ENCODE measurements at places on chromosomes 16 and 17.

- peak; percentile 91 for DNase-seq
These were observed 607 bp downstream of the THUMPD1 start for GRCh38 chr16:20740901-20741521.

DNA sequence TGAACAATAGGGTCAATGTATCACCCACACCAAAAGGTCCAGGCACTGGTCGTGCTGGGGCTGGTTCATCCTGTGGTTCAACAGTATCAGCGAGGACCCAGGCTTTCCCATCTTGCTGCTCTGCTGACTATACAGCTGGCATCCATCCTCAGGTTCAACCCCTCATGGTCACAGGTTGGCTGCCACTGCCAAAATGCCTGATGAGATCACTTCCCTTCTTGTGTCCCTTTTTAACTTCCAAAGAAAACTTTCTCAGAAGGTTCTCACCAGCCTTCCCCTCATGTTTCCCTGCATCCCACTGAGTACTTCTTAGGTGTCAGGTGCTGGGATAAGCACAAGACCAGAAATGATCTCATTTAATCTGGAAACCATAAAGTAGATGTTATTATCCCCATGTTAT, 25.7 kb downstream of the CLEC16A start:
- DNase-seq, result no peak

GRCh38 chr17:82087961-82088837, 9.8 kb downstream of the FASN start:
- DNase-seq, result no peak

DNA sequence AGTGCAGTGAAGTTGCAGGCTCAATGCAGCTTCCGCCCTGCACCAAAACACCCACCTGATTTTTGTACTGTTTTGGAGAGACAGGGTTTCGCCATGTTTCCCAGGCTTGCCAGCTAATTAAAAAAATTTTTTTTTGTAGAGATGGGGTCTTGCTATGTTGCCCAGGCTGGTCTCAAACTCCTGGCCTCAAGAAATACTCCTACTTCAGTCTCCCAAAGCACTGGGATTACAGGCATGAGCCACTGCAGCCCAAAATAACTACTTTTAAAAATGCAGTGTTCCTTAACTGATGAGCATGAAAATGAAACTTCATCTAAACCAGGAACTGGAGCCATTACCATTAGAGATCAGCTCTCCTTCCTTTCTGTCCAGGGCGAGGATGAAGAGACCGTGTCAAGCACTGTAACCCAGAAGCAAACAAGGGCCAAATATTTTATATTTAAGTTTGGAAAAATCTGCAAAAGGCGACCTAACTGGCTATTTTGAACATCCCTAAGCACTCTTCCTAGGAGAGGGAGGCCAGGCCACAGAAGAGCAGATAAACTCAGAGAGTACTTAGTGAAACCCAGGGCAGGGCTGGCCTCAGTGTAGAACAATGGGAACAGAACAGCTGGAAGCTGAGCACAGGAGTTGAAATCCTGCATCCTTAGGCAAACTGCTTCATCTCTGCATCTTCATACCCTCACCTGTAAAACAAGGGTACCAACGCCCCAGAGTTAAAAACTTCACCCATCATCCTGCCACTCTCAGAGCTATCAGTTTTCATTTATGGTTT, 24.0 kb downstream of the CREBBP start:
- DNase-seq, result no peak

DNA sequence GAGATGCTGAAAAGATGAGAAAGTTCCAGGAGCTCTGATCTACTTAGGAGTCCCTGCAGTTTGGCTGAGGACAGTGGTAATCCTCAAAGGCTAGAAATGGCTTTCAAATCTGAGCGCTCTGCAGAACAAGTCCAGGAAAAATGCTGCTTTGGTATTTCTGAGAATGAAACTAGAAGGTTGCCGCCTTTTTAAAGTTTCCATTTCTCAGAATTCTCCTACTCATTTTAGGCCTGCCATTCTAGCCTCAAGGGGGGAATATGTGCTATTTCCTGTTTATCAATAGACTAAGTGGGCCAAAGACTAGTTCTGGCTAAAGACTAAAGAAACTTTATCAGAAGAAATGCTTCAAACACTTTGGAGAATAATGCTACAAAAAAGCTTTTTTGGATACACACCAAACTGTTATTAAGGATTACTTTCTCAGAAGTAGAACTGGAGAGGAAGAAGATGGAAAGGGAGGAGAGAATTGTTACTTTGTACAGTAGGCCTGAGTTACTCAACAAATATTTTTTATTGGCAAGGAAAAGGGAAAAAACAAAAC, at the start of gene SLFN12L:
Gene SLFN12L, minus strand, starts transcription at position 78 of the 541 bp plus-strand sequence. CDS start 15,314 bp downstream, outside the sequence.
- peak; percentile 36 for DNase-seq

- DNase-seq, result no peak
These were observed 7.4 kb downstream of the ACD start for GRCh38 chr16:67652578-67653127.

GRCh38 chr17:35616536-35616935, 29.4 kb downstream of the AP2B1 start:
- DNase-seq, result no peak

- no peak for DNase-seq
These were observed 111.0 kb upstream of the NETO2 start for GRCh38 chr16:47254756-47255155.

GRCh38 chr17:45992175-45992574, 6.9 kb upstream of the STH start:
- no peak for DNase-seq

DNA sequence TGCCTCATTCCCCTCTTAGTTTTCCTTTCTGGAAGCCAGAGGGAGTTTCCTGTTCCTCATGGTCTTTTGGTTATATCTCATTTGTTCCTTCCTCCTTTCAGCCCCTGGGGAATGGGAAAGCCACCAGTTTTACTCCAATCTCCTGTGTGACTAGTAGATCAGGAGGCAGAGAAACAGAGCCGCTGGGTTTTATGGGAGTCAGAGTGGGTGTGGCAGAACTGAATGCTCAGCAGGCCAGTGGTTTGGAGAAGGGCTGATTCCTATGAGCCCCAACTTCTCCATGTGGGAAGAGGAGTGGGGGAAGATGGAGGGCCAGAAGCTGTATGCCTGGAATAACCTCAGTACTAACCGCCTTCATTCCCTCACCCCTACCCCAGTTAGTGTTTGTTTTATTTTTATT, 4.1 kb downstream of the DNAH2 start:
- DNase-seq, result no peak

GRCh38 chr17:63274146-63274545, 172.0 kb downstream of the CYB561 start:
- DNase-seq, result no peak
